ENCODE measurements at places on chromosomes 2 and 18.

- DNase-seq = no peak
Measured at GRCh38 chr2:119440501-119440870, 8.8 kb downstream of the TMEM37 start.

GRCh38 chr2:192051533-192051932 is 143.2 kb downstream of the TMEFF2 start:
- DNase-seq = no peak

- no peak for DNase-seq
Measured at GRCh38 chr2:141362311-141362710, 768.5 kb downstream of the LRP1B start.

- DNase-seq = no peak
Measured at GRCh38 chr2:171524018-171524401, 1.7 kb downstream of the CYBRD1 start.

DNA sequence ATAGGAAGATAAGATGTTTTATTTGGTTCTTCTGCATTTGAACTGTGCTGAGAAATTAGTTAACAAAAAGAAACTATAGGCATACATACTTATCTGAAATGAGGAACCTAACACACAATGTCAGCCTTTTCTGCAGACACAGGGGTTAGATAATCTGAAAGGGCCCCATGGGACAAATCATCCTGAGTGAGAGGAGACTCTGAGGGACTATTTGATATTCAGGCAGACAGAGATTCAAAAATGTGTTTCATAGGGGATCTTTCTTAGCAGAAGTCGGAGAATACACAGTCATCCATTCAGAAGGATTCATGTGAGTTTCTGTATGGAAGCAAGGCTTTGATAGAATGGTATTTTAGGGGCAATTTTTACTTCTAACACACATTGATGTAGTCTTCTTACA is 79.1 kb downstream of the NCKAP5 start:
- no peak for DNase-seq

DNA sequence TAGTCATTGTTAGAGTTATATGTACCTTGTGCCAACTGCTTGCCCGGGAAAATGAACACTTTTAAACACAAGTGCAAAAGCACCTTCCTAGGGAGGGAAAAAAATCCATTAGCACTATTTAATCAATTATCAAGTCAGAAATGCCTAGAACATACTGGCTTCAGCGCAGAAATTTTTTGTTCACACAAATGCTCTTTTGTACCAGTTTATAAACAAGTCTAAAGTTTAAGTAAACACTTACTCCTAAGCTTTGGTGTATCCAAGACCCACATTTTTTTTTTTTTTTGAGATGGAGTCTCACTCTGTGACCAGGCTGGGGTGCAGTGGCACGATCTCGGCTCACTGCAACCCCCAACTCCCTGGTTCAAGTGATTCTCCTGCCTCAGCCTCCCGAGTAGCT is 30.6 kb downstream of the GFPT1 start:
- DNase-seq = no peak

Data from liver (tissue), 10 donors.